ENCODE measurements at places on chromosomes 7 and 10.

GRCh38 chr10:29648983-29649268 lies 14.2 kb upstream of the SVIL start:
- no peak for DNase-seq

- DNase-seq: no peak
Observed at GRCh38 chr7:25118048-25118753, 6.9 kb downstream of the CYCS start.

DNA sequence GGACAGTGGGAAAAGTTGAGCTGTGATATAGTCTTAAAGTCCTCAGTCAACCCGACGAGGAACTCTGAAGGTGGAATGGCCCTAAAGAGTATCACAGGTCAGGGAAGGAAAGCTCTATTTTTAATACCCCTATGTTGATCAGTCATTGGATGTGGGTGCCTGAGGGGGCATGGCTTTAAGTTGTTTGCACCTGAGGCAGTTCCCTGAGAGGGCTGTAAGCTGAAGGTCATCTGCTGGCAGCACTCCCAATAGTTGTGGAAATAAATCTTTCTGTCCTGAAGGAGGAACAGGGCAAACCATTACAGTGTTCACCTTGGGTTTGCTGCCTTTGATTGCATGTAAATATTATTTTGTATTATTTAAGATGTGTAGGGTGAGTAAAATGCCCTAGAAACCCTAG lies 17.8 kb upstream of the C1GALT1 start:
- no peak for DNase-seq

- DNase-seq: no peak
Observed at GRCh38 chr10:17214971-17215781, 12.9 kb upstream of the VIM start.

DNA sequence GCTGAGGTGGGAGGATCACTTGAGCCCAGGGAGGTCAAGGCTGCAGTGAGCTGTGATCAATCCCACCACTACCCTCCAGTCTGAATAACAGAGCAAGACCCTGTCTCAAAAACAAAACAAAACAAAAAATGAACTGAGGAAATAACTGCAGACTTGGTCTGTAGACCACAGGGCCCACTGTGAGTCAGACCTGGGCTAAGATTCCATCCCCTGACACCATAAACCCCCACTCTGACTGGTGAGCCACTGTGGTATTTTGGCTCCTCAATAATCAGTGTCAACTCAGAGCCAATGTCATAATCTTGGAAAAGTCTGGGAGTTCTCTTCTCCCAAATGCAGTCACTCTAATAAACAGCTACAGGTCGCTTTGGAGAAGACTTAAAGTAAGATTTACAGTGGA lies 24.0 kb upstream of the ERCC6 start:
- DNase-seq: no peak

All from activated naive CD4-positive, alpha-beta T cell treated with anti-CD3 and anti-CD28 coated beads, Interleukin-2, amount 50 U/mL, for 72 hours (primary cell).